ENCODE measurements at places on chromosomes 13 and 19.

GRCh38 chr13:102190930-102191329 lies 210.9 kb downstream of the FGF14 start:
- DNase-seq: no peak
- H3K36me3 ChIP-seq: no peaks in the 10 kb centered on the region
- H3K27me3 ChIP-seq: no peaks in the 10 kb centered on the region
- H3K4me1 ChIP-seq: no peaks in the 10 kb centered on the region

- DNase-seq: peak; percentile 79
- H3K4me3 ChIP-seq: no peak overlapping the region
- no peaks in the 10 kb centered on the region for H3K4me1 ChIP-seq
- H3K36me3 ChIP-seq: no peaks in the 10 kb centered on the region
- H3K27me3 ChIP-seq: no peaks in the 10 kb centered on the region
- H3K27ac ChIP-seq: no peak overlapping the region
Observed at GRCh38 chr19:17358395-17358794, 18.7 kb downstream of the PLVAP start.

DNA sequence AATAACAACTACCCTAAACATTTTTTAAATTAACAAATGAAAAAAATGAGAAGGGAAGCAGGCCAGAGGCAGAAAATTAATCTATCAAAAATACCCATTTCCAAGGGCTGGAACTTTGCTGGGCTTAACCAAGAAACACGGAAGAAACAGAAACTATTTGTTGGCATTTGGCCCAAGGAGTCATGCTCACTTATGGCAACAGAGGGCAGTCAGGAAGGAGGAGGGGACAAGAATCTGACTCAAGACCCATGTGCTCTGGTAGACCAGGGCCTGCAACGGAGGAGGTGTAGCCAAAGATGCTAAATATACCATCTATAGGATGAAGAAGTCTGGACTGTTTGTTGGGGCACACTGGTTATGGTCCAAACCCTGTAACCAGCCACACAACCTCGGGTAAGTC lies 496.7 kb downstream of the COG6 start:
- peak; percentile 51 for DNase-seq
- no peak overlapping the region for H3K27ac ChIP-seq
- H3K27me3 ChIP-seq: no peaks in the 10 kb centered on the region
- H3K4me3 ChIP-seq: no peak overlapping the region

DNA sequence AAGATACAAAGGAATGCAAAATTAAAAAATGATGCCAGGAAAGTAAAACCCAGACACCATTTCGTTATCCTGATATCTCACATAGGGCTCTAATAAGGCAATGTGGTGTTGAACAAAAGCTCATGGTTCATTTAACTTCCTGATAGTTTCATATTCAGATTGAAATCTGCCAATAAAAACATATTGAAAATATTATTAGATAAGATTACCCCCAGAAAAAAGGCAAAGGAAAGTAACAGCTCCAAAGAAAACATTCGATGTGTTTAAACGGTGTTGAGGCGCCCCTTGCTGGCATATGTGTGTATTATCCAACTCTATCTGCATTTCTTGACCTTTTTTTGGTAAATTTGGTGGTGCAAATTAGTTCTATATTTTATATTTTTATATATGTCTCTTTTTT lies 75.9 kb downstream of the ESD start:
- H3K27me3 ChIP-seq: no peaks in the 10 kb centered on the region
- no peaks in the 10 kb centered on the region for H3K36me3 ChIP-seq
- DNase-seq: peak; percentile 52
- H3K27ac ChIP-seq: no peak overlapping the region
- H3K4me3 ChIP-seq: no peak overlapping the region
- no peaks in the 10 kb centered on the region for H3K4me1 ChIP-seq

GRCh38 chr13:46527237-46527636 lies 25.7 kb upstream of the LRCH1 start:
- DNase-seq: no peak
- no peak overlapping the region for H3K27ac ChIP-seq
- H3K4me3 ChIP-seq: no peak overlapping the region
- no peaks in the 10 kb centered on the region for H3K36me3 ChIP-seq
- peaks cover 1% of the 10 kb centered on the region for H3K4me1 ChIP-seq

DNA sequence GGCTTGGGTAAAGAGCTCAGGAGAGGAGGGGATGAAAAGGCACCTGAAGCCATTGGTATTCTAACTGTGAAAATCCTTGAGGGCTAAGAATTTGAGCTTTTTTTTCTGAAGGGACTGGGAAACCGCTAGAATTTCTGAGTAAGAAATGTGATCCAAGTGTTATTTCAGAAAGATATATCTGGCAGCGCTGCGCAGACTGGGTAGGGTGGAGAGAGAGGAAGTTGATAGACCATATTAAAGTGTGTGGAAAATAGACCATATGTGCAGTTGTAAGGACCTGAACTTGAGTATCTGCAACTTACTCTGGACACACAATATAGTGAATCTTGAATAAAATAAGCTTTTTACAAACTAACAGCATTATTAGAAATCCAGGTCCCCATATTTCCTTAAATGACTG lies 427.4 kb downstream of the NDFIP2 start:
- H3K4me1 ChIP-seq: no peaks in the 10 kb centered on the region
- H3K27ac ChIP-seq: no peak overlapping the region
- H3K36me3 ChIP-seq: no peaks in the 10 kb centered on the region
- no peaks in the 10 kb centered on the region for H3K27me3 ChIP-seq
- H3K4me3 ChIP-seq: no peak overlapping the region

GRCh38 chr13:69213396-69213795 lies 894.2 kb upstream of the ATXN8OS start:
- no peaks in the 10 kb centered on the region for H3K36me3 ChIP-seq
- H3K4me1 ChIP-seq: no peaks in the 10 kb centered on the region
- H3K27me3 ChIP-seq: no peaks in the 10 kb centered on the region
- no peak overlapping the region for H3K27ac ChIP-seq

DNA sequence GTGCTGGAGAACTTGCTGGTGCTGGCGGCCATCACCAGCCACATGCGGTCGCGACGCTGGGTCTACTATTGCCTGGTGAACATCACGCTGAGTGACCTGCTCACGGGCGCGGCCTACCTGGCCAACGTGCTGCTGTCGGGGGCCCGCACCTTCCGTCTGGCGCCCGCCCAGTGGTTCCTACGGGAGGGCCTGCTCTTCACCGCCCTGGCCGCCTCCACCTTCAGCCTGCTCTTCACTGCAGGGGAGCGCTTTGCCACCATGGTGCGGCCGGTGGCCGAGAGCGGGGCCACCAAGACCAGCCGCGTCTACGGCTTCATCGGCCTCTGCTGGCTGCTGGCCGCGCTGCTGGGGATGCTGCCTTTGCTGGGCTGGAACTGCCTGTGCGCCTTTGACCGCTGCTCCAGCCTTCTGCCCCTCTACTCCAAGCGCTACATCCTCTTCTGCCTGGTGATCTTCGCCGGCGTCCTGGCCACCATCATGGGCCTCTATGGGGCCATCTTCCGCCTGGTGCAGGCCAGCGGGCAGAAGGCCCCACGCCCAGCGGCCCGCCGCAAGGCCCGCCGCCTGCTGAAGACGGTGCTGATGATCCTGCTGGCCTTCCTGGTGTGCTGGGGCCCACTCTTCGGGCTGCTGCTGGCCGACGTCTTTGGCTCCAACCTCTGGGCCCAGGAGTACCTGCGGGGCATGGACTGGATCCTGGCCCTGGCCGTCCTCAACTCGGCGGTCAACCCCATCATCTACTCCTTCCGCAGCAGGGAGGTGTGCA lies 587 bp downstream of the S1PR4 start:
- DNase-seq: no peak
- no peaks in the 10 kb centered on the region for H3K27me3 ChIP-seq
- H3K4me1 ChIP-seq: no peaks in the 10 kb centered on the region
- H3K4me3 ChIP-seq: no peak overlapping the region

DNA sequence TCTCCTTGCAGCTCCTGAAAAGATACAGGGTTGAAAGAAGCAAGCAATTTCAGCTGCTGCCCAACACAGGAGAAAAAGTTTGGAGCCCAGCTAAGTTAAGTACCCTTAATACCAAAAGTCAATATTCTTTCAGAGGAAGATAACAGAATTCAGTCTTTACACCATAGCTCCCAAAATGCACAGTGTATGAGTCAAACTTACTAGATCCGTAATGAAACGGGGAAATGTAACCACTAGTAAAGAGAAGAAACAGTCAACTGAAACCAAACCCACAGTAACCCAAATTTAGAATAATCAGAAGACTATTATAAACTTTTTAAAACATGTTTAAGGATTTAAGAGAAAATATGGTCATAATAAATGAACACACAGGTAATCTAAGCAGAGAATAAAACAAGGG lies 45.2 kb downstream of the SUCLA2 start:
- no peak overlapping the region for H3K27ac ChIP-seq
- no peaks in the 10 kb centered on the region for H3K4me1 ChIP-seq
- no peak overlapping the region for H3K4me3 ChIP-seq
- no peaks in the 10 kb centered on the region for H3K36me3 ChIP-seq

GRCh38 chr13:106176117-106176516 lies 359.3 kb downstream of the EFNB2 start:
- DNase-seq: no peak
- H3K36me3 ChIP-seq: no peaks in the 10 kb centered on the region
- no peaks in the 10 kb centered on the region for H3K27me3 ChIP-seq
- H3K4me3 ChIP-seq: no peak overlapping the region

DNA sequence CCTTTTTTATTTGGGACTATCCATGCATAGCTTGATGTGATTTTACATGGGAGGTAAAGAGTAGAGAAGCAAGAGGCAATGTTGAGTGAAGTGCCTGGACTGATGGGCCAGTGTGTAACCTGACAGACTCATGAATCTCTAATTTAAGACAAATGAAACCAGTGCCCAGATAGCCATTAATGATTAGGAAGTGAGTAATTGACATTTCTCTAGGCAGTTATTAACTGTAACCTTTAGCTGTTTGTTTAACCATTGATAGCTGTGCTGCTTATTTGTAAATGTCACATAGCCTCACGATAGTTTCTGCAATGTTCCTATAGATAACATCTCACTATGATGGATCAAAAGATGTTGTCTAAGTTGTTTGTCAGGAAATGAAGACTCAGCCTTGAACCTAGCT lies 1047.5 kb upstream of the SPRY2 start:
- H3K36me3 ChIP-seq: no peaks in the 10 kb centered on the region
- no peak overlapping the region for H3K4me3 ChIP-seq
- H3K27ac ChIP-seq: no peak overlapping the region

GRCh38 chr19:9381361-9381785 lies 18.6 kb downstream of the ZNF177 start:
- no peak overlapping the region for H3K27ac ChIP-seq
- H3K36me3 ChIP-seq: peaks cover 58% of the 10 kb centered on the region
- DNase-seq: no peak
- no peak overlapping the region for H3K4me3 ChIP-seq

DNA sequence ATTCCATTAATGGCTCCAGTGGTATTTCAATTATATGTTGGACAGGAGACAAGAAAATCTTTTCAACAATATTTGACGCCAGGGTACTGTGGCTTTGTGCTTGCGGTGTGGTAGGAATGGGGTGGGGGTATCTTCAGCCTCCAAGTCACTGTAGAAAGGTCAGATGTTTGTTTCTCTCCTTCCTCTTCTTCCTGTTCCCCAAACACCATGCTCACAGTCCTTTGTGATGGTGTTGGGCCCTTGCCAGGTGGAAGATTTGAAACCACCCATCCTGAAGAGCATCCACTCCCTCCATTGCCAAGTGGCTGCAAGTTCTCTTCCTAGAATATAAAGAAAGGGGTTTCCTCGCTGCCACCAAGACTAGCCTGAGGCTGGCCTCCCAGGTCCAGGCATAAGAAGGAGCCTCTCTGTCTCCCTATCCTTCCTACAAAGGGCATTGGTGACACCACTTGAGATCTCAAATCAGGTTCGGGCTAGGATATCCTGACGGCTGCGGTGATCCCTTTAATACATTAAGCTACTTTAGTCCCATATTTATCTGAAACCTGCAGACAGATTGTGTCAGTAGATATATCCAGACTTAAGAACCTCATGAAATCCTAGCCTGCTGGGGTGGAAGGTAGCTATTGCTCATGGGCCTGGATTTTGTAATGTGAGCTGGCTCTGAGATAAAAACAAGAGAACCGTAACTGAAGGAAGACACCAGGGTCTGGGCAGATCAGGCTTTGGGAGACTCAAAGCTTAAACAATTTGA lies 64.3 kb upstream of the SIAH3 start:
- no peak overlapping the region for H3K4me3 ChIP-seq
- no peak overlapping the region for H3K27ac ChIP-seq
- H3K4me1 ChIP-seq: no peaks in the 10 kb centered on the region
- DNase-seq: no peak
- H3K27me3 ChIP-seq: no peaks in the 10 kb centered on the region

DNA sequence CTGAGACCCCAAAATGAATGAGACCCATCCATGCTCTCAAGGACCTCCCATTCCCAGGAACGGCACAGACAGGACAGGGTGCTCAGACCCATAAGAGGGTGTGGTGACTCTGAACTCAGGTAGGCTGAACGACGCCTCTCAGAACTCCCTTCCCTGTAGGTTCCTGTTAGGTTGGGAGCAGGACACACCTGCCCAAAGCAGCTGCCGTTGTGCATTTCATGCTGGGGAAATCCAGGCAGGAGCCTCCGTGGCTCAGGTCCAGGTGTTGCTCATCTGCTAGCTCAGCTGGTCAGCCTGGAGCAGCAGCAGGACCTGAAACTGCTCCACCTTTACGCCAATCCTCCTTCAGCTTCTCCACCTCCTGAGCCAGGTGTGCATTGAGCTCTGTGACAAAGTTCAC lies 19.1 kb upstream of the TEX101 start:
- no peak for DNase-seq
- H3K27me3 ChIP-seq: no peaks in the 10 kb centered on the region
- H3K4me1 ChIP-seq: no peaks in the 10 kb centered on the region
- no peak overlapping the region for H3K4me3 ChIP-seq
- H3K36me3 ChIP-seq: no peaks in the 10 kb centered on the region

- DNase-seq: no peak
- no peaks in the 10 kb centered on the region for H3K4me1 ChIP-seq
- H3K27ac ChIP-seq: no peak overlapping the region
- no peaks in the 10 kb centered on the region for H3K27me3 ChIP-seq
- no peak overlapping the region for H3K4me3 ChIP-seq
Observed at GRCh38 chr19:56917529-56917928, 77.0 kb upstream of the PEG3 start.

DNA sequence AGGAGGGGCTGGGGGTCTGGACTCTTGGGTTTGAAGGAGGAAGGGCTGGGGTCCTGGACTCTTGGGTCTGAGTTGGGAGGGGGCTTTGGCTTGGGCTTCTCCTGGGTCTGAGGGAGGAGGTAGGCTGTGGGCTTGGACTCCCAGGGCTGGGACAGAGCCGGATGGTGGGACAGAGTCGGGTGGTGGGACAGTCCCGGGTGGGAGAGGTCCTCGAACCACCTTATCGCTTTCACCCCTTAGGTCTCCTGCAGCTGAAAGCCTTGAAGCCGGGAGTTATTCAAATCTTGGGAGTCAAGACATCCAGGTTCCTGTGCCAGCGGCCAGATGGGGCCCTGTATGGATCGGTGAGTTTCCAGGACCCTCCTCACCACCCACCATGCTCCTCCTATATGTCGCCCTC lies 1.4 kb downstream of the FGF21 start:
- no peak overlapping the region for H3K27ac ChIP-seq
- no peaks in the 10 kb centered on the region for H3K27me3 ChIP-seq
- no peaks in the 10 kb centered on the region for H3K4me1 ChIP-seq
- H3K4me3 ChIP-seq: no peak overlapping the region
- no peaks in the 10 kb centered on the region for H3K36me3 ChIP-seq

- no peak overlapping the region for H3K27ac ChIP-seq
- H3K27me3 ChIP-seq: no peaks in the 10 kb centered on the region
- H3K36me3 ChIP-seq: no peaks in the 10 kb centered on the region
- no peak for DNase-seq
- no peak overlapping the region for H3K4me3 ChIP-seq
Observed at GRCh38 chr13:44110091-44110621, 230.5 kb downstream of the LACC1 start.

Measured in aorta (tissue), 5 donors.